ENCODE measurements at places on chromosomes 13 and 19.

DNA sequence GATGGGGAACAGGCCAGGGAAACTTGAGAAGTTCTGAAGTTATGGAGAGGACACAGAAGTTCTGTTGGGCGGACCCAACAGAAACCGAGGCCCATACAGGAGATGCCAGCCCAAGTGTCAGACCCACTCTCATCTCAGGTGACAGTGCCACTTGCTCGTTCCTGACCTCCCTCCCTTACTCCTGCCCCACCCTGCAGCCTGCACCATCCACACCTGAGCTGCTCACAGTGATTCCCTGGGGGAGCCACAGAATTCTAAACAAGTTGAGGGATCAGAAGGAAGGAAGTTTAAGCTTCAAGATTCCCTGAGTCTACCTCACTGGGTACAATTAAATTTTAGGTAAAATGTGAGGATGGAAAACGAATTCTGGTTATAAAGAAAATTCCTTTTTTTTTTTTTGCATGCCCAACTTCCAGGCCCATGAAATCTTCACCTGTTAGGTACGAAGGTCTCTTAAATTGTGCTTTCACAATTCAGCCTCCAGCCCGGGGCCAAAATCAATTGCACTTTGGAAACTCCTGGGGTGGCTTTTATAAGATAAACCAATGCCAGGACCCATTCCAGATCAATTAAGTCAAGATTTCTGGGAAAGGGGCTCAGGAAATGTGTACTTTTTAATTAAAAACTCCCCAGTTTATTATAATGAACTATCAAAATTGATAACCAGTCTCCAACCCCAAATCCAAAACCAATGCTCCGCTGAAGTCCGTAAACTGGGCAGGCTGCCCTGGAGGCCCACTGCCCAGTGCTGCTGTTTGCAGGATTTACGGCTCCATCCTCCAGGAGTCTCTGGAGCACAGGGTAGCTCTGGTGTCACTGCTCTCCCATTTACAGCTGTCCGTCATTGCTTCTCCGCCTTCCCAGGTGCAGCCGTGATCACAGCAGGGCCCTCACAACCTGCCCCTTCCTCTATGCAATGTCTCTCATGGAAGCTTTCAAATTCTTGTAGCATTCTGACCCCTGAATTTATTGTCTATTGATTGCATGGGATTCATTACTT is 643.5 kb downstream of the UQCRFS1 start:
- no peak for DNase-seq

DNA sequence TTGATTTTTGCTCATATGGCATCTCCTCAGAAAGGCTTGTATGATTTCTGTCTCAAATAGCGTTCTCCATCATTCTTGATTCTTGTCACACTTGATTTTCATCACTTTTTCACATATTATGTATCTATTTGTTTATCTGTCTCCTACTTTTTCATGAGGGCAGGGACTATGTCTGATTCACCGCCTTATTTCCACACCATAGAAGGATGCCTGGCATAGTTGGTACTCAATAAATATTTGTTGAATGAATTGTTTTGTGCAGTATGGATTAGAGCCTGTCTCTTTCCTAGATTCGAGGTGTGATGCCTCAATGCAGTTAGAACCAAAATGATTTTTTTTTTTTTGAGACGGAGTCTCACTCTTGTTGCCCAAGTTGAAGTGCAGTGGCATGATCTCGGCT is 12.1 kb downstream of the SAE1 start:
- no peak for DNase-seq

DNA sequence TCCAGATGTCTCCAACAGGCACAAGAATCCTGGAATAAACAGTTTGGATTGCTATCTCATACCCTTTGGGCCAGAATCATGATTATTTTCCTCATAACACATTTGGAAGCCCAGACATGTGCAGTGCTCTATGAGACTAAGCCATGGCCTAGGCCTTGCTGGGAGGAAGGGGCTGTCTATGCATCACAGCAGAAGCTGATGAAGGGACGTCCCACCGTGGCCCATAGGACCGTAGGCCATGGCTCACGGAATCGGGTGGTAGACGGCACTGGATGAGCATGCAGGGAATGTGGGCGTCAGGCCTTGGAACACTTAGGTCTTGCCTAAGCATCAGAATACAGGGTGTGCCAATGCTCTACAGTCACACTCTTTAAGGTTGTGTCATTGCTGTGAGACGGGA is 283.8 kb upstream of the TSHZ3 start:
- no peak for DNase-seq

GRCh38 chr19:28126135-28126898 is 1086.6 kb downstream of the UQCRFS1 start:
- DNase-seq: no peak

DNA sequence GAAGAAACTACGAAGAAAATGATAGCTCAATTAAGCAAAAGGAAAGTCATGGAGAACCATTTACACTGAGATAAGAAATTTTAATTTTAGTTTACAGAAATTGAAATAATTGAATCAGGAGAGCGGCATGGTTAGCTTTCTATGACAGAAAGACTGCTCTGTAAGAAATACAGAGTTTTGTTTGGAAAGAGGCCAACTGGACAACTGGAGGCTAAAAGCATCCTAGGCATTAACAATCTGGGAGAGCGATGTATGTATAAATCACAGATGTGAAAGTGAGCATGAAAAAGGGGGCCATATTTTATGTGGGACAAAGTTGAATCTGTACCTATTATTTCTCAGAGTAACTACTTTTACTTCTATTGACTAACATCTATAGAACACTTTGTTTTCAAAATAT is 1608.8 kb upstream of the PCDH20 start:
- peak; percentile 22 for DNase-seq

Data from mesenchymal stem cell (in vitro differentiated cells and primary cell).